Choroid plexus epithelial cell (primary cell): ENCODE measurements at places on chromosomes 5 and 9.

- peak; percentile 38 for DNase-seq
These were observed 896 bp downstream of the RIGI start for GRCh38 chr9:32524892-32525708.

DNA sequence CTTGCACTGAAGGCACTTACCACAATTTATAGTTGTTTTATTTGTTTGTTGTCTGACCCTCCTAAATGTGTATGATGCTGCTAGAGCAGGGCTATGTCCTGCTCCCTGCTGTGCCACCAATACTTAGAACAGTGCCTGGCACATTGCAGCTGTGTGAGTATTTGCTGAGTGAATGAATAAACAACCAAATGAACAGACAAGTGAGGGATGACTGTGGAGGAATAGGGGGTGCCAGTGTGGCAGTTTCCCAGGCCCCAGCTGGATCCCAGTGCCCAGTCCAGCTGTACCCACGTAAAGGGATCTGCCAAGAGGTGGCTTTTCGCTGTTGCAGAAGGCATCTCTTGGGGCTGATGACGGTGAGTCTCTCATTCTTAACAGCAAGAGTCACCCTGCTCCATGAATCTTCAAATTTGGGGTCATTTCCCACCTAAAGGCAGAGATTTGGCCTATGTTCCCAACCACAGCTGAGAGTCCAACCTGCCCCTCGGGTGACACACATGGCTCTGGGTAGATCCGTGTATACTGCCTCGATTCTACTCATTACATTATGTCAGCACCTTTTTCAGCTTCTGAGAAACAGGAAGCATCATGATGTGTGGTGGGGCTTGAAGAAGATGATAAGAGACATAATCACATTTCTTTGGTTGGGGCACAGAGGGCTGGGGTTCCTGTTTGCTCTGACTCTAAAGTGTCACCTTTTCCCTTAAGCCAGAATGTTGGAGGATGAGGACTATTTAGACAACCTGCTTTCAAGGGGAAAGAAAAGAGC is 14.3 kb downstream of the IL5 start:
- DNase-seq: no peak

DNA sequence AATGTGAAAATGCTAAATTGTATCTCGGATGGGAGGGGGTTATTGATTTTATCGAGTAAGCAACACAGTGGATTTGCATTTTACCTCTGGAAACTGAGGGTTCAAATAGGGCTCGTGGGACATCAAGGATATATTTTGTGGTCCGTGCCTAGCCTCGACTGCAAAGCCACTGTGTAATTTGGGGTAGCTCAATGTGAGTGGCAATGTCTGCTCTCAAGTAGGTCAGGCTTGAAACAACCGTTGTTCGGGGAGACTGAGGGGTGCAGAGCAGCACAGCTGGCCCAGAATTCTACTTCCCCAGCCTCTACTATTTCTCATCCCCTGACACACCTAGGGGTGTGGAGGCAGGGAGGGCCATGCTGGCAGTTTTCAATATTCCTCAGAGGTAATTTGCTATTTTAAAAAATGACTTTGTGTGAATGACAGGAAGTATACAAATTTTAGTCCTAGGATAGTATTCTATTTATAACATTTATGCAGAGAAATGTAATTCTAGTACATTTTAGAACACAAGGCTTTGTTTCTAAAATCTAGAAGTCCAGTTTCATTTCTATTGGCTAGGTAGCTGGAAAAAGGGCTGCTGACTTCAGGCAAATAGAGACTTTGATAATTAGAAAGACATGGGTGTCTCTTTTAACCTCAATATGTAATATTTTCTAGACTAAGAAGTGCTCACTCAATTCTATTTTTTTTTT is 1.4 kb upstream of the DAB2 start:
- DNase-seq: no peak

DNA sequence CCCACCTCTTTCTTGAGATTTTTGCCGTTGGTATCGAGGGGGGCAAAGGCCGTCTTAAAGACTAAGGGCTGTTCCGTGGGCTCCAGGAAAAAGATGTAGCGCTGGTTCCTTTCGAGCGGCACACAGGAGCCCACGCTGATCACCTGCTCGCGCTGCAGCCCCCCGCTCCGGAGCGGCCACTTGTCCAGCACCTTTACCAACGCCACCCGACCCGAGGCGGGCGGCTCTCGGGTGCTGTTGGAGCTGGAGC is 781 bp downstream of the NRG2 start:
- DNase-seq: no peak

GRCh38 chr9:94812343-94812742 is 85.8 kb downstream of the AOPEP start:
- DNase-seq: peak; percentile 75

DNA sequence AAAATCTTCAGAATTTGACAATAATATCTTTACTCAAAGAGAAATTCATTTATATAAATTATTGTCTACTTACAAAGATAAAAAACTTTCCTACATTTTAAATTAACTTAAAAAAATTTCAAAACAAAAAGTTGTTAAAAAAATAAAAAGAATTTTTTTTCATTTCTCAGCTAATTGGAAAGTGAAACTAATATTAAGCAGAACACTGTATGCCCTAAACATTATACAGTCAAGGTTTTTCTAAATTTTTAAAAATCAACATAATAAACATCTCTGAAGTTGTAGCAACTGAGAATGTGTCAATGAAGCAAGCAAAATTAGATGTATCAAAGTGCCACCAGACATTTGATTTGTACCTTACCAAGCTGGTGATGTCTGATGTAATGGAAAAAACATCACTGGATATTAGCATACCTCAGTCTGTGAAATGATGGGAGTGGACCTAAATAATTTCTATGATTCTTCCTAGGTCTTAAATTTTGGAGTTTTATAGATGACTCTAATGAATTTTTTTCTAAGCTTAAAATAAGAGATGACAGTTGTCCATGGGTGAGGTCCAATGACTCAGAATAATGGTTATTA is 290.1 kb downstream of the ADAMTS6 start:
- DNase-seq: peak; percentile 57

- no peak for DNase-seq
These were observed 39.7 kb downstream of the RAPGEF6 start for GRCh38 chr5:131595088-131596033.

DNA sequence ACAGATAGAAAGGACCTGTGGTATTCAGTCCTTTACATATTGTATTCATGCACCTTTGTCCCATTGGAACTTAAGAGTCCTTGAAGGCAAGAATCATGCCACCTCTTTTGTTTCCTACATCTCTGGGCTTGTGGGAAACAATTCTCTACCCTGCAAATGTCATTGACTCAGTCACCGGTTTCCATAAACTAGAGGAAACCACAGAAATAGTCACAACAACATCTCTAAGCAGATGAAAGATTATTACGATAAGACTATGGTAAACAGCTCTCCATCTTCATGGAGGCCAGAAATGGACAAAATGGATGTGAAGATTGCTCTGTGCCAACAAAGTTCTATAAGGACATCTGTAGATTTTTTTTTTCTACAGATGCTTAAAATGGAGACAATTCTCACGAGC is 165.5 kb downstream of the PIK3R1 start:
- DNase-seq: no peak
